Ovary (tissue), 10 donors: ENCODE measurements at places on chromosomes 5 and 9. TPM values are rescaled to one million over a fixed set of nuclear protein-coding genes. Genes with fewer than 3 reads are reported as not detected.

GRK6 gene
- 24.1 TPM for total RNA-seq

CDH9 gene
- not detected for total RNA-seq

SLC6A18 gene
- not detected for total RNA-seq

PPP1R26 gene
- 19.2 TPM for total RNA-seq

BARX1 gene
- total RNA-seq: not detected

INSL6 gene
- not detected for total RNA-seq
